ENCODE measurements at places on chromosomes 5 and 9.

- DNase-seq = no peak
These were observed 65.5 kb upstream of the HSPA9 start for GRCh38 chr5:138640646-138641254.

DNA sequence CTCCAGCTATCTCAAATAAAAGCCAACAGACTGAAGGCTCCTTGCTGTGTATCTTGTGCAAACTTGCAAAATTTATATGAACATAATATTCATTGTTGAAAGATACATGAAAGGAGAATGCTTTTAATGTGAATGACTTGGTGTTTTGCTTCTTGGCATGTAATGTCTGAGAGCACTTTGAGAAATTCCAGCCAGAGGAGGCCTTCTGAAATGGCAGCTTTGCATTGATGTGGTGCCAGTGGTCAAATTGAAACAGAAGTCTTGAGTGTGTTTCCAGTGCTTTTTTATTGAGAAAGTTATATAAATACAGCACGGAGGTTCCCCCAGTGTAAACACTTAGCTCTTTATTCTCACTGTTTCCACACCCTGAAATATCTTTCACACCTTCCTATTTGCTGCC is 182.1 kb downstream of the ADCY2 start:
- DNase-seq = no peak

DNA sequence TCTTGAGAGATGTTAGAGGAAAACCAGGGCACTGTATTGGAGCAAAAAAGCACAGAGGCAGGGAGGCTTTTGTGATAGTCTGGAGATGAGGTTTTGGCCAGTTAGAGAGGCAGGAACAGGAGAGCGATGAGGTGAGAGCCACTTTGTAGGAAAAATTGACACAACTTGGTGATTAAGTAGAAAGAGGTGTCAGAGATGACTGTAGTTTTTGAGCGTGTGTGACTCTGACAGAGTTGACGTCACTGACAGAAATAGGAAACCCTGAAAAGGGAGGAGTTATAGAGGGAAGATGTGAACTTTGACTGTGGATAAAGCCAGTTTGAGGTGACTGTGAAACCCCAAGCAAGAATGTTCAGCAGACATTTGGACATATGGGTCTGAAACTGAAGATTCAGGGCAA is 15.7 kb downstream of the NFX1 start:
- DNase-seq = no peak

DNA sequence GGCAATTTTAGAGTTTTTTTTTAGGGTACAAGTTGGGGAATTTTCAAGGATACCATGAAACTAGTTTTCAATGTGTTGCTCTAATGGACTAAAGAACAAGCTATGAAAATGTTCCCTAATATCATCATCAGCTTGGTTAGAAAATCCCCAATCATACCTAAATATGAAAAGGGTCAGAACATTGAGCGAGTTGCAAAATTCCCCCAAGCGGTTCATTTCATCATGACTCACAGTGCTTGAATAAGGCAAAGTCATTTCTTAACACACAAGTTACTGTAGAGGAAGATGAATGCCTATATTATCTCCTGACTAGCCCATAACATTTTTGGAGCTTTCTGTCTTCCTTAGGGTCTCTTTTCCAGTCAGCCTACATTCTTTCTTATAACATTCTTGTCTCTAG is 62.7 kb downstream of the ST8SIA4 start:
- DNase-seq = peak; percentile 17

DNA sequence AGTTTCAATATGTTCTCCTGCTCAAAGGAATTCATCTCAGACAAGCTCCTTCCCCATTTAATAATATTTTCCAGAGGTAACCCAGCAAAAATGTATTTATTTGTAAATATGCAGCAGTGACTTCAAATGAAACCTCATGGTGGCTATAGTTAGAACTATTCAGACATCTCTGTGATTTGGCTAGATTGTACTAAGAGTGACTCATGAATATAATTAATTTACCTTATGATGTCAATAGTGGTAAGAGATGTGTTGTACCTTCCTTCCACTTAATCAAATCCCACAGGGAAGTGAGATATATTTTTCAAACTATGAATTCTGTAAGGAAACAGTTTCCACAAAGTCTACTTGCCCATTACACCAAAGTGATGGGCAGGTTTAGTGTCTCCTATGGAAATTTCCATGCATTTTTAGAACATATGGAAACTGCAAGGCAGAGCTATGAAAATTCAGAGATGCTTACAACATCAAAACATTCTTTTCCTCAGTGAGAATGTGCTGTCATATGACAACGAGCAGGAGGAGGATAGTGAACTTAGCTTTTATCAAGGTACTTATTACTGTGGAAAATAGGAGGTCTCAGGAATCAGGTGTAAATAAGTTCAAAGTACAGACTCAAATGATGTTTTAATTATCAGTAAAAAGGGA is 34.0 kb upstream of the SPDL1 start:
- no peak for DNase-seq

Measured in CD4-positive, alpha-beta T cell treated with Interleukin-6 at 100 ng/mL for 8 hours (primary cell).